Epithelial cell of prostate (primary cell): ENCODE measurements at places on chromosomes 12 and 14.

DNA sequence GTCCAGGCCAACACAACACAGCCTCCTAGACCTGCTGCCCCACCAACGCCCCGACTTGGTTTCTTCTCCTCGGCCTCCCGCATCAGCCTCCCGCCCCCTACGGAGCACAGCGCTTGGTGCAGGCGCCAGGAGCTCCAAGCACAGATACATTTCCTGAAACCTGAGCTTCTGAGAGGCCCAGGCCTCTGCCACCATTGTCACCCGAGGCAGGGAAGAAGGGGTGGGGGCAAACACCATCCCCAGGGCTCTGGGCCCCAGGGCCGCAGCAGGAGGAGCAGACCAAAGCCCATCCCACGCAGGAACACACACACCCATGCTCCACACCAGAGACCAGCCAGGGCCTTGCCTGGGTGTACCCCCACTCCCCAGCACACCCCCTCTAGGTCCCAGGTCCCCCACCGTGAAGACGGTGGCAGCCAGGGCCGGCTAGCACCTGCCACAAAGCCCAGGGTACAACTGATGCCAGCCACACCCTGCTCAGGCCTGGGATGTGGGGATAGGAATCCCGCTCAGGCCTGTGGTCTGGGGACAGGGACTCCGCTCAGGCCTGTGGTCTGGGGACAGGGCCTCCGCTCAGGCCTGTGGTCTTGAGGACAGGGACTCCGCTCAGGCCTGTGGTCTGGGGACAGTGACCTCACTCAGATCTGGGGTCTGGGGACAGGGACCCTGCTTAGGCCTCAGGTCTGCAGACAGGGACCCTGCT is 5.4 kb downstream of the JAG2 start:
- DNase-seq, result no peak

GRCh38 chr12:28177461-28177860 is 12.8 kb upstream of the CCDC91 start:
- DNase-seq, result no peak

- no peak for DNase-seq
Observed at GRCh38 chr14:30630248-30630647, 8.1 kb downstream of the SCFD1 start.

DNA sequence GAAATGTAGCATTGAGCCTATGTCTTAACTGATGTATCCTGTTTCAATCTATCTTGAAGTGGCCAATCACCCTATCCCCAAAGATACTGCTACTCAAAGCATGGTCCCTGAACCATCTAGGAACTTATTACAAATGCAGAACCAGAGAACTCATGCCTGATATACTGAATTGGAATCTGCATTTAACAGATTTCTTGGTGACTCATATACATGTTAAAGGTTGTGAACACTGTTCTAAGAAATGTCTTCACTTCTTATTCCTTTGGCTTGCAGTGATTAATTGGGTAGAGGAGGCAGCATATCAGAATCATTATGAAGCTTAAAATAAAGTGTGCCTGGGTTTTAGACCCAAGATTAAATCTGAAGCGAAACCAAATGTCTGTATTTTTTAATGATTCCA is 795.6 kb downstream of the DIO2 start:
- no peak for DNase-seq

GRCh38 chr12:71299541-71300376 is 139.8 kb upstream of the LGR5 start:
- no peak for DNase-seq

DNA sequence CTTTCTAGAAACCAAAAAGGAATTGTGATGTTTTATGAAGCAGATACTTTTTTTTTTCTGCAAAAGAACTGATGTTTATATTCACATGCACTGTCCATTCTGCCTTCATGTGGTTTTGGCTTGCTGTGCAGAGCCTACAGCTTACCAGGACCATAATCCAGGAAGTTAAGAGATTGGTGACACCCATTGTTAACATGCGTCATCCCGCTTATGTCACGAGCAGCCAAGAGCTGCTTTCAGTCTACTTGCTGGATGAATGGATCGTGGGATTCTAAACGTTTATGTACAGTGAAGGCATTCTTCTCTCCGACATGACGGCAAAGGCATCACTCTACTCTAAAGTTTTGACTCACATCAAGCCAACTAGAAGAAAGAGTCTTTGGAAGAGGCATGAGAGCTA is 76.6 kb downstream of the PAX9 start:
- DNase-seq, result no peak

DNA sequence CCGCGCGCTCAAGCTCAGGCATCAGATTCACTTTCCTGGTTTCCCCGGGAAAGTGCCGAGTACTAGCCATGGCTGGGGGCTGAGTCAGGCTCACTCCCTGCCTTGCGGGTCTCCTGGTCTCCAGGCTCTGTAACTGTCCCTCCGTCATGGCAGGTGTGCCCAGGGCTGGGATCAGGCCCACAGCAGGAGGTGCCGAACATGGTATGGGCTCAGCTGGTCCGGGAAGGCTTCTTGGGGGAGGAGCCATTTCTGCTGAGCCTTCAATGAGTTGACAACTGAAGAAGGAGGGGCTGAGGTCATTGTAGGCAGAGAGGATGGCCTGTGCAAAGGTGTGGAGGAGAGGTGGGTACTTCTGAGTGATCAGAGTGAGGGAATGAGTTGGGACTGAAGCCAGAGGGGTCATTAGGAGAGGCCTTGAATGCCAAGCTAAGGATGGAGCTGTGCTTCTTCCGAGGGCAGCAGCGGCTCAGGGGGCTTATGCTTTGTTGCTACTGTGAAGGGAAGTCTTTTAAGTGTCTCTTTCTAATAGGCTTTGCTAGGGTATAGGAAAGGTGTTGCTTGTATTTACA is 769 bp downstream of the EXOC3L4 start:
- DNase-seq, result no peak

DNA sequence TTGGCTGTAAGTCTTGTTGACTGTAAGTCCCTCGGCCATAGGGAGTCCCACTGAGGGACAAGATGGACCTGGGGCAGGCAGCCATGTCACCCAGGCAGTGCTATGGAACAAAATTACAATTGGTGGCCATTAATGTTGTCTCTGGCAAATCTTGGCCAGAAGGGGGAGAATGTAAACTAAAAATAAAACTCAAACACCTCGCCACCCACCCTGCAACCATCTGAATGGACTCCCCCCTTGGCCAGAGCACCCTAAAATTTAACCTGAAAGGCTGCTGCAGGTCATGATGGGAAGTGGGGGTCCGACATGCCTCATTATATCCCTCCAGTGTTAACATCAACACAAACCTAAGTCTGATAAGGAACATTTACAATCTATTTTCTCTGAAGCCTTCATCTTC is 8.2 kb downstream of the SLC22A17 start:
- no peak for DNase-seq

GRCh38 chr14:53509276-53510244 is 356.4 kb upstream of the DDHD1 start:
- peak; percentile 96 for DNase-seq

GRCh38 chr12:115456946-115457689 is 773.1 kb upstream of the TBX3 start:
- no peak for DNase-seq

DNA sequence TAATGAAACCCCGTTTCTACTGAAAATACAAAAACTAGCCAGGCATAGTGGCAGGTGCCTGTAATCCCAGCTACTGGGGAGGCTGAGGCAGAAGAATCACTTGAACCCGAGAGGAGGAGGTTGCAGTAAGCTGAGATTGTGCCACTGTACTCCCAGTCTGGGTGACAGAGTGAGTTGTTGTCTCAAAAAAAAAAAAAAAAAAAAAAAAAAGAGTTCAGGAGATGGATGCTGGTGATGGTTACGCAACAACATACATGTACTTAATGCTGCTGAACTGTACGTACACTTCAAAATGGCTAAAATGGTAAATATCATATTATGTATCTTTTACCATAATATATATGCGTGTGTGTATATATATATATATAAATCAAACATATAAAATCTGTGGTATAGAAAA is 29.0 kb downstream of the ACTN1 start:
- DNase-seq, result peak; percentile 36

GRCh38 chr12:124369827-124370378 is 75.0 kb downstream of the RFLNA start:
- no peak for DNase-seq

GRCh38 chr14:61203081-61203753 is 77.9 kb downstream of the TMEM30B start:
- no peak for DNase-seq

- peak; percentile 85 for DNase-seq
Observed at GRCh38 chr12:105970885-105971284, 167.9 kb downstream of the NUAK1 start.

DNA sequence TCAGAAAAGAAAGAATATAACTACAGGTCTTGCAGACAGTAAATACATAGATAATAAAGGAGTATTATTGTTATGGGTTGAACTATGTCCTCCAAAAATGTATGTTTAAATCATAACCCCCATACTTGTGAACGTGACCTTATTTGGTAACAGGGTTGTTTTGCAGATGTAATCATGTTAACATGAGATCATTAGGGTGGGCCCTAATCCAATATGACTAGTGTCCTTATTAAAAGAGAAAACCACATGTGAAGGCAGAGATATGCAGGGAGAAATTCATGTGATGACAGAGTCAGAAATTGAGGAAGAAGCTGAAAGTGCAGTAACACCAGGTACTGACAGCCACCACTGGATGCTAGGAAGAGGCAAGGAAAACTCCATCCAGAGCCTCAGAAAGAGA is 29.0 kb downstream of the MAGOHB start:
- no peak for DNase-seq

DNA sequence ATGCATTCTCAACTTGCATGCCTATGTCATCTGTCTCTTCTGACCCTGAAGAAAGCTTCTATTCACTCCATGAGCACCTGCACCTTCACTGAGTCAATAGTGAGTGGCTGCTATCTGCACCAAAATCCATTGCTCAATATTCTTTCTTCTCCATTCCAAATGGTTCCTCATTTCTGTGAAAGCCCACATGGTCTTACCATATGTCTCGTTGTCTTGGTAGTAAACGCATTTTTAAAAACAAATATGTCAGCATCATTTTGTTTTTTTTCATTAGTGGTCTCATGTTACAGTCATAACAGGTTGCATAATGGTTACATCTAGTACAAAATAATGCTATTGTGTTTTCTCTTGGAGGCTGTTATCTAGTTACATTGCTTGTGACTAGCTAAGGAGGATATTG is 106.9 kb upstream of the CPM start:
- no peak for DNase-seq

DNA sequence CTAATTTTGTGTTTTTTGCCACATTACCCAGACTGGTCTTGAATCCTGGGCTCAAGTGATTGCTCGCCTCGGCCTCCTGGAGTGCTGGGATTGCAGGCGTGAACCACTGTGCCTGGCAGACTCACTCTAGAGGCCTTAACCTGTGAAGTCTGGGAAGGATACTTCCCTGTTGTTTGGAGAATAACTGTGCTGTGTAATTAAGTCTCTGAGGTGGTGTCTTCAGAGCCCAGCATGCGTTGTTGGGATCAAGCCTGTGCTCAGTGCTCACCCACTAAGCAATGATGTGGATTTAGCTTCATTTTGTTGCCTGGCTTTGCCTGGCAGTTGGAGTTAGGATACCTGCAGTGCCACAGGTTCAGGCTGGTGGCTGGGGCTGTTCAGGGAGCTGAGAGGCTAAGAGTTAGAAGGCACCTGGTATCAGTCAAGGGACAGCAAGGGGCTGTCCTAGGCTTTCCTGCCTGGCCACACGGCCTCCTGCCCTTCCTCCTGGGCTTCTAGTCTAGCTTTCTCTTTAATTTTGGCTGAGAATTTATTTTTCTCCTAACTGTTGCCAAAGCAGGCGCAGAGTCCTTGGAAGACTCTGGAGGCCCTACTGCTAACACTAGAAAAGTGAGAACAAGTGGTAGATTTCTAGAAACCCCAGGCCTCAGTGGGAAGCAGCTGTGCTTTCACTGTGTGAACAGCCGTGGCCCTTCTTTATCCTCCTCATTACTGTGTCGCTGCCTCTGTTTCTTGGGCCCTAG is 38.5 kb downstream of the EP400 start:
- no peak for DNase-seq

DNA sequence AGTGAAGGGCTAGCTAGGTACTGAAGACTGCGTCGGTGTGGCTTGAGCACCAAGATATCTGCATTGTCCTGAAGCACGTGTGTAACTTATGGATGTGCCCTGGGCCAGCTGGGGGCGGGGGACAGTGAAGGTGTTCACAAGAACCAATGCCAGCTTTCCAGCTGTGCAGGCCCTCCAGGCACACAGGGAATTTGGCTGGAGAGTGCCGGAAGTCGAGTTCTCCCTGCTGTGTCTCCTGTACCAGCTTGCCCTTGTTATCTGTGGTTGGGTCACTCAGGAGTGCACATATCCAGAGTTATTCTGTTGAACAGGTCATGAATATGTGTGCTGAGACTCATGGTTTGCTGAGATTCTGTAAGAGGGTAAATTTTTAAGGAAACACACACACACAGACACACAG is 75.9 kb upstream of the CRY1 start:
- DNase-seq, result peak; percentile 60

- DNase-seq, result no peak
Observed at GRCh38 chr14:93535537-93535936, 104.8 kb downstream of the UNC79 start.

GRCh38 chr14:38868399-38869290 is 234.4 kb downstream of the SEC23A start:
- no peak for DNase-seq

DNA sequence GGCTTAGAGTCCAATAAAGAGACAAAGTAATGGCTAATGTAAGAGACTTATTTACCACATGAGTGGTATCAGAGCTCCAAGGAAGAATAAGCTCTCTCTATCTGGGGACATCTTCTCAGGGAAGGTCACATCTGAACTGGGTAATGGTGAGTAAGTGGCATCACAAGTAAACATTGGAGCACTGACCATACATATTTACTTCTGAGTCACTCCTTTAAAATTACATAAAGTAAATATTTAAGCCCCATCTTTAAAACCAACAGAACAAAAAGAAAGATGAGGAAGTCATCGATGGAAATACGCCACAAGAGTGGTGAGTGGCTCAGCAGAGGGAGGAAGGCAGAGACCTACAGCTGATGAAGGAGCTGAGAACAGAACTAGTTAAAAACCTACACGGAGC is 159.9 kb downstream of the DUSP6 start:
- DNase-seq, result no peak

- no peak for DNase-seq
Observed at GRCh38 chr12:12133259-12133658, 62.5 kb downstream of the BCL2L14 start.

GRCh38 chr12:57853864-57854556 is 7.5 kb upstream of the CTDSP2 start:
- no peak for DNase-seq

- DNase-seq, result no peak
Observed at GRCh38 chr14:89746135-89746534, 208.4 kb downstream of the EFCAB11 start.
